NCI-H1105 treated with DMSO at 0.1 percent for 48 hours (cell line): ENCODE measurements at places on chromosomes 13 and 19.

- DNase-seq, result no peak
Measured at GRCh38 chr19:14683439-14683838, 6.4 kb upstream of the ZNF333 start.

DNA sequence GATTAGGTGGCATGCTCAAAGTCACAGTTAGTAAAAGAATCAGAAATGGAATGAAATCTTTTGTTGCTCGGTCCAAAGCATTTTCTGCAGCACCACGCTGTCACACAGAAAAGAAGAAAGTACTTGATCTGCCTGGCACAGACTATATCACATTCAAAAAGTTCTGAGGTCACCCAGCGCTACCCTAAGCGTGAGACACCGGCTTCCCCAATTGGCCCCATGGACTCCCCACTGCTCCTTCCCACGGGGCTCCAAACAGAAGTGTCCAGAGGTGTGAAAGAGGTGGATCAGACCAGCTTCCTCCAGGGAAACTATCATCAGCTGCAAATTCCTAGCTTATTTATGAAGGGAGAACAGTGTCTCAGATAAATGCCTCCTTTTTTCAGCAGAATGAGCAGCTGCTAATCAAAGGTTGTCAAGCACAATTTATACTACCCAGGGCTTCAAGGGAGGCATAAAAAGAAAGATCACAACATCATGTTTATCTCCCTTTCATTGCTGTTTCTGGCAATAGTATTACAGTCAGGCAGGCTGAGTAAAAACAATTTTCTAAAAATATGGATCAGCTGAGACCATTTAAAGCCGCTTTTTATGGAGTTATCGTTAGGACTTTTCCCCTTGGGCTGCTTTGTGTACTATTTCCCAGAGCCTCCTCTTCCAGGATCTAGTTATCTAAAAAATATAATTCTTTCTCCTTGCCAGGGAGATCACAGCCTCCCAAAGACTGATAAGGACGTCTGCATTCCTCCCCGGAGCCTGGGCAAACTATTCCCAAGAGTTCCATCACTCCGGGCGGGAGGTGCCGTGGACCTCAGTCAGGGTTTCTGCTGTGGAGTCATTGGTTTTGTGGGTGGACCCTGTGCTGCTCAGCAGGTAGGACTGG, 208.0 kb downstream of the LHFPL6 start:
- no peak for DNase-seq

GRCh38 chr13:73782450-73783449, 351.5 kb downstream of the KLF12 start:
- DNase-seq, result no peak

- DNase-seq, result no peak
Measured at GRCh38 chr13:92460479-92460878, 766.1 kb upstream of the GPC6 start.

- no peak for DNase-seq
Measured at GRCh38 chr19:8143041-8143440, 6.4 kb downstream of the FBN3 start.

- no peak for DNase-seq
Measured at GRCh38 chr19:2449019-2449418, 7.7 kb downstream of the LMNB2 start.

DNA sequence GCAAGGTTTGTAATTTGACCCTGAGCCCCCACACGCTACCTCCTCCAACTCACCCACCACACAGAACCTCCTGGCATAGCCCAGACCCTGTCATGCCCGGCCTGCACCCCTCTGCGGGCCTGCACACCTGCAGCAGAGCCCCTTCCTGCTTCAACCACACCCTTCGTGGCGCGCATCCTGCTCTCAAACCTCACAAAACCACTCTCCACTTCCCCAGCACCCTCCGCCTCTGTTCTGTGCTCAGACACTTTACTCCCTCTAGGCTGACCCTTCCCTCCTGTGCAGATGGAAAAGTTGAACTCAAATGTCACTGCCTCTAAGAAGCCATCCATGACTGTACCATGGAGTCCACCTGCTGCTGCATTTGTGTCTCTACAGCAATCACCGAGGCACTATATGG, 28.5 kb downstream of the FAAP24 start:
- no peak for DNase-seq

DNA sequence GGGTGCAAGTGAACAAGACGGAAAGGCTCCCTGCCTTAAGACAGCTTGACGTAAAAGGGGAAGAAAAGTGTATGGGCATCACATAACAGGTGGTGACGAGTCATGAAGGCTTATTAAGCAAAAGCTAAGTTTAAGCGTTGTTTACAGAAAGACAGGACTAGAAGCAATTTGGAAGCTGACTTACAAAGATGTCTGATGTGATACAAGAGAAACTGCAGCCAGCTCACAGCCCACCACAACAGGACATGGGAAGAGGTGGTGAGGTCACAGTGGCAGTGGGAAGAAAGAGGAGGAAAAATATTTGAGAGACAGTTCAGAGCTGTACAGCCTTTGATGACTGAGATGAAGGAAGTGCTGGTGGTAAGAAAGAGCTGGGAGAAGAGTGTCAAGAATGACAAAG, 181.6 kb downstream of the KLF12 start:
- no peak for DNase-seq

DNA sequence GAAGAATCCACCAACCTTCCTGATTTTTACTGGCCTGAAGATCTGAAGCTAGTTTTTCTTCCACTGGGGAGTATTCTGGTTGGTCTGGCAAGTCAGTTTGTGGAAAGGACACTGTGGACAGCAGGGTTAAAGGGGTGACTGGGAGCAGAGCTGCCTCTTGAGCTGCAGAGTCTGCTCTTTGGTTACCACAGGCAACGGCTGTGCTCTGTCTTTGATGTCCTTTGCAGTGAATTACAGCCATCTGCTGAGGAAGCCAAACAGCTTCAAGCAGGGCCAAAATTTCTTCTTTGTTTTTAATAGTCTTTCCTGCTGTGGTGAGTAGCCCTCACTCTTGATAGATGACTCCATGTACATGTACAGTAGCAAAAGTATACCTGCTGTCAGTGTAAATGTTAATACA, 75.7 kb downstream of the ZNF100 start:
- no peak for DNase-seq

DNA sequence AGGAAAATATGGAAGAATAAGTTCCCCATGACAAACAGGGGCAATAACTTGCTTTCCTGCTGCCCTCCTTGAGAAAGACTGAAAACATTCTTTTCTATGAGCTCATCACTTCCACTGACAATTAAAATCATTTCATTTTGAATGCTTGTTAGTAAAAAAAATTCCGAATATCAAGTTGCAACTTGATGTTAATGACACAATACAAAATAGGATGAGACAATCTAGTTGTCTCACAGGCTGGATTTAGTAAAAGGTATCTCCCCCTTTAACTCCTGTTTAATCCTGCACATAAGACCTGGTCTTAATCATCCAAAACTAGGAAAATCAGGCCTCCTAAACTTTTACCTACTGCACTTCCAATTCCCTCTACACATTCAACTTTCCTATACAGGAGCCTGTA, 24.7 kb downstream of the IRS2 start:
- DNase-seq, result no peak

GRCh38 chr19:58328999-58329398, 2.2 kb downstream of the ZSCAN22 start:
- peak; percentile 5 for DNase-seq

DNA sequence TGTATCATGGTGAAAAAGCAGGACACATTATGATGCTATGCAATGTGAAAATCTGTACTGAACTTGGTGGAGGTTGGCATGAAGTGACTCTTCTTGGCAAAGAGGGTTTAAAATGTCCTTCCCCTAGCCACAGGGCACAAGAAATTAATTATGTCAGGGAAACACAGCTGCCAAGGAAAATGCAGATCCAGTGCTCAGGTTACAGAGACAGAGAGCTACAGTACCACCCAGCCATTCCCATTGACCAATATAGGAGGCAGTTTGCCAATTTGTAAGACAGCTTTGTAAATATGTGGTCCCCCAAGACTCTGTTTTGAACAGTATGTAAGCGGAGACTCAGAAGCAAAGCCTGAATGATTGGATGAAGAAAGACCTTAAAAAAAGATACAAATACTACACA, 69.4 kb upstream of the KLF12 start:
- DNase-seq, result no peak

GRCh38 chr13:98693756-98694155, 58.7 kb downstream of the SLC15A1 start:
- no peak for DNase-seq

DNA sequence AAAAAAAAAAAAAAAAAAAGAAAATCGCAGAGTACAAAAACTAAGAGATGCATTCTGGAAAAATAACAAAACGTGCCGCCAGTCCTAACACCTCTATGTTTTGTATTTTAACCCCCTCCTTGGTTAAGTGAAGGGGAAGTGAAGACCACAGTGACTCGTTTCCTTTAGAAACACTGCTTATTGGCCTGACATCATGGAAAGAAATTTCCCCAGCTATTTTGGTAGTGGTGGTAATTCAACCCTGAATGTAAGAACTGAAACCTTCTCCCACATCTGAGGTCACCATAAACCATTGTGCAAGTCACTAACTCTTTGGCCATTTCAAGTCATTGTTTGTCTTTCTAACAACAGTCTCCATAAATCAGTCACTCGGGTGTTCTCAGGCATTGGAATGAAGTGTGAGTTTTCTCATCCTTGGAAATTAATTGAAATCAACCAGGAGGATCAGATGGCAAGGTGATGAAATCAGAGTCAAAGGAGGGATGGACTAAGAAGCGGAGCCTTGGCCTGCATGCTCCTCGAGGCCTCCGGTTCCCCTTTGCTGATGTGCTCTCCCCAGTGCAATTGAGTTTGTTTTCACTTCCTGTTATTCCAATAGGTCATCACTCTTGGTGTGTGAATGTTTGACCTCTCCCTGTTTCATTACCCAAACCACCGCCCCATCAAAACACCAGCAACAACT, 443.9 kb downstream of the FGF9 start:
- no peak for DNase-seq

DNA sequence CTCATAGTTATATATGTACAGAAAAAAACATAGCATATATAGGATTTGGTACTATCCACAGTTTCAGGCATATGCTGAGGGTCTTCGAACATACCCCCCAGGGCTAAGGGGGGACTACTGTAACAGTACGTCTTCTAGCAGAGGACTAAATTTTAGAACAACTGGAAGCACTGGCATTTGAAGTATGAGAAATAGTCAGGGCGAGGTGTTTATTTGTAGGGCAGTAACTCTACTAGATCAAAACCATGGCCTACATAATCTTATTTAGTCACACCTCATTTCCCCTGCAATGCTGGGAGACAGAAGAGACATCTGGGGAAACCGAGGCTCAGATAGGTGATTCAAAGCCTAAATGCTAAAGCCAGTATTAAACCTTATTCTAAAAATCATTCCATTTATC, 245.6 kb downstream of the DCT start:
- no peak for DNase-seq

GRCh38 chr13:22486490-22486889, 694.3 kb upstream of the SGCG start:
- no peak for DNase-seq

GRCh38 chr19:18769989-18770528, 21.0 kb downstream of the COMP start:
- DNase-seq, result no peak

DNA sequence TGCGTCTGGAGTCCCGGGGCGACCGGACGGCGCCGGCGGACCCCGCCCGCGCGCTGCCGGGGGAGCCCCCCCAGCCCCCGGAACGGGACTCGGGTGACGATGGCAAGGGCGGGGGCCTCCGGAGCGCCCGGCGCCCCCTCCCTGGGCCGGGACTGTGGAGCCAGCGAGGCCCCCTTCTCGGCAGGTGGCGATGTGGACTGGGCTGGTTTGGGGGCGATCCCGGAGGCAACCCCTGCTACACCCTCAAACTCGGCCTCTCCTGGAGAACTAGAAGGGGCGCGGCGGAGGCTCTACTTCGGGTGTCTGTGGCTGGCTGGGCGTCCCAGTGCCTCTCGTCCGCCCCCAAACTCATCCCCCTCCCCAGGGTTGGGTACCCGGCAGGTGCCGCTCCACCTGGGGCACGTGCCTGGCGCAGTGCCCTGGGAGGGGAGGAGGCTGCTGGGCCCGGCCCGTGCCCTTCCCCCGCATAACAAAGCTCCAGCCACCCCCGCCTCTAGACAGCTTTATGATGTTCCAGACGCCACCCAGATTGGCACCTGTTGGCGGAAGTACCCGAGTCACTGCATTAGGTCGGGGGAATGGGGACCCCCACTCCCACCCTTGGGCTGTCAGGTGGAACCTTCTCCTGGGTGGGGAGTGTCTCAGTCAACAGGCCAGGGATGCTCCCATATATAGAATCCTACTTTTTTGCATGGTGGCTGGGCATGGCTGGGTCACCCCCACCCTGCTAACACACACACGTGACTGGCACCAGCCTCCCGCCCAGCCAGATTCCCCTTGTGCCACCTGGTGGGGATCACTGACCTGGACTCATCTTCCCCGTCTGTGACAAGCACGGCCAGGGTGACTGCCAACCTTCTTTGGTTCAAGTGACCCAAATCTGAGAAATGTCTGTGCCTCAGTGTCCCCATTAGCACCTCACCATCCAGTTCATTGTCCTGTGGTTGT, 722 bp downstream of the PKN1 start:
- peak; percentile 84 for DNase-seq

DNA sequence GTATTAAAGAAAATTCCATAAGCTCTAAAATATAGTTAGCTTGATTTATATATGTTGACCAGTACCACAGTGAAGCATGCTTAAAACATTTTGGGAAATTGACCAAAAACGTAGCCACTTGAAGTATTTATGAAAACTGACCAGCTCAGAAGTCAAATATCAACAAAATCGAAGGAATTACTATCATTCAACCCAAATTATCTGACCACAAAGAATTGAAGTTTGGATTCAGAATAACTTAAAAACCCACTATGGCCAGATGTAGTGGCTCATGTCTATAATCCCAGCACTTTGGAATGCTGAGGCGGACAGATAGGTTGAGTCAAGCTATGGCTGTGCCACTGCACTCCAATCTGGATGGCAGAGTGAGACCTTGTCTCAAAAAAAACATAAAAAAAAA, 31.9 kb downstream of the GPALPP1 start:
- no peak for DNase-seq

- no peak for DNase-seq
Measured at GRCh38 chr19:42207767-42208271, 9.7 kb downstream of the DEDD2 start.

- no peak for DNase-seq
Measured at GRCh38 chr19:4571305-4571917, 11.9 kb upstream of the SEMA6B start.

DNA sequence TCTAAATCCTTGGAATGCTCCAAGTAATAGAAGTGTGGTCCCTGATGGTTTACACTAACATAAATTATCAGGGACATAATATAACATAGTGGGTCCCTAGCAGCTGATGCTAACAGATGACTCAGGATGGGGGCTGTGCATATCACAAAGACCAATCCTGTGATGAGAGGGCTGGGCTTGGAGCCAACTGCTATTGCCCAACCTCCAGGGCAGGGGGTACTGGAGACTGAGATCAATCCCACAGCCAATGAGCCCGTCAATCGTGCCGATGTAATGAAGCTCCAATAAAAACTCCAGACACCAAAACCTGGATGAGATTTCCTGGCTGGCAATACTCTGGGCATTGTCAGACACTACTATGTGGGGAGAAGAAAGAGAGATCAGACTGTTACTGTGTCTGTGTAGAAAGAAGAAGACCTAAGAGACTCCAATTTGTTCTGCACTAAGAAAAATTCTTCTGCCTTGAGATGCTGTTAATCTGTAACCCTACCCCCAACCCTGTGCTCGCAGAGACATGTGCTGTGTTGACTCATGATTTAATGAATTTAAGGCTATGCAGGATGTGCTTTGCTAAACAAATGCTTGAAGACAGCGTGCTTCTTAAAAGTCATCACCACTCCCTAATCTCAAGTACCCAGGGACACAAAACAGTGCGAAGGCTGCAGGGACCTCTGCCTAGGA, 33.4 kb downstream of the ABCC4 start:
- peak; percentile 1 for DNase-seq
